ENCODE measurements at places on chromosomes 11 and 22.

DNA sequence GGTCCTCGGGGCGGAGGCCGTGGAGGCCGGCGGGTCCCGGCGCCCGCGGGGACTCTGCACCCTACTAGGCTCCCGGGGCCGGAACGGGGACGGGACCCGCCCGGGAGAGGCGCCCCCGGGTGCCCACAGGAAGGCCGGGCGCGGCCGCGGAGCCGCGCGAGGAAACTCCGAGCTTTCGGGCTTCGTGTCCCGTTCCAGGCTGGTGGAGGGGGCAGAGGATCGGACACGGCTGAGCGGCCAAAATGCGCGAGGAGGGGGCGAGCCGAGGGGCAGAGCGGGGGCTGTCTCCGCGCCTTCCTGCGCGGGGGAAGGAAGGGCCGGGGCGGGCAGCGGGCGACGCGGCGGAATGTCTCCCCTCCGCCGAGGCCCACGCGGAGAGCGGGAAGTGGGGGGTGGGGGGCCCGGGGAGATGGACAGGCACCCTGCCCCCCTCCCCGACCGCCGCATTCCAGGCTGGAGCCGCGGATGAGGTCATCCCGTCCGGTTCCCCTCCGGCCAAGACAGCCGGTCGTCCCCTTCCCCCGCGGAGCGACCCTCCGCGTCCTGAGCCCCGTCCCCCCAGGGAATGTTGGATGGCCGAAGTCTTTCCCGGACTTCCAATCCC lies 430 bp downstream of the CDC42EP1 start:
- no peak for DNase-seq

- DNase-seq = no peak
Measured at GRCh38 chr11:120894202-120894985, 129.5 kb upstream of the TBCEL start.

DNA sequence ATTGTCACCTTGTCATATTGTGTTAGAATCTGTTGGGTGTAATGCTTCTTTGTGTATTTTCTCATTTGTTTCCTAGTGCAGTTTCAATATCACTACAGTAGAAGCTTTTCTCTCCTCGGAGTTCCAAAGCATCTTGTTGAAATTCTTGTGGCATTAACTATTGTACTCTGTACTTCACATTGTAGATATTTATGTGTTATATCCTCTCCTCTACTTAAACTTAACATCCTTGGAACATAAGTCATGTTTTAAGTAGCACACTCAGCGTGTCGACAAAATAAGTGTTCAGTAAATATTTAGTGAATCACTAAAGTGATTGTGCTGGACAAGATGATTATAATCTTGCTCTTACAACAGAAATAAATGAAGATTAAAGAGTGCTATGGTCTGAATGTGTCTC lies 201.7 kb downstream of the ARHGAP42 start:
- DNase-seq = no peak

DNA sequence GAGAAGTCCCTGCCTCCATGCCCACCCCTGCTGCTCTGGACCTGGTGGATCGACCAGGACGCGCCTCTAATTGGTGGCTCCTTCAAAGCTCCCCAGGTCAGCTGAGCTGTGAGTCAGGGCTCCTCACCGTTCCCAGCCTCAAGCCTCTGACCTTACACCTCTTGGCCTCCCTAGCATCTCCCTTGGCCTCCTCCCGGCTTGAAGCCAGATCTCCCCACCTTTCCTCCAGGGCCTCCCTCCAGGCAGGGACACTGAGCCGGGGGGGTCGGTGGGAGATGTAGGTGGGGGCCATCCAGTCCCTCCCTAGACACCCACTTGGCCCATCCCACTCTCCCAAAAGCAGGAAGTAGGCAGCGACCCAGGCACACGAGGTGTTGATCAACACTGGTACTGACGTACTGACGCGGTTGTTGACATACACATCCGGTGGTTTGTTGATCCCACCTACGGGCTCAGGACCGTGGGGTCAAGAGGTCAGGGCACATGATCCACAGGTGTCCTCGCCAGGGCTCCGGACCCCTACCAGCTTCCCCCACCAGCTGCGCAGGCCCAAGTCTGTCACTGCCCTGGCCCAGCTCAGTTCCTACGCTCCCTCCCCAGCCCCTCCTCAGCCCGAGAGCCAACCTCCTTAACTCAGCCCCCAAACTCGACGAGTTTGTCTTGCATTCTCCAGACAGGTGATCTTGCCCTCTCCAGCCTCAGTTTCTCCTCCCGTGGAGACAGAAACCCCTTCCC lies 802 bp downstream of the ATG2A start:
- peak; percentile 39 for DNase-seq

DNA sequence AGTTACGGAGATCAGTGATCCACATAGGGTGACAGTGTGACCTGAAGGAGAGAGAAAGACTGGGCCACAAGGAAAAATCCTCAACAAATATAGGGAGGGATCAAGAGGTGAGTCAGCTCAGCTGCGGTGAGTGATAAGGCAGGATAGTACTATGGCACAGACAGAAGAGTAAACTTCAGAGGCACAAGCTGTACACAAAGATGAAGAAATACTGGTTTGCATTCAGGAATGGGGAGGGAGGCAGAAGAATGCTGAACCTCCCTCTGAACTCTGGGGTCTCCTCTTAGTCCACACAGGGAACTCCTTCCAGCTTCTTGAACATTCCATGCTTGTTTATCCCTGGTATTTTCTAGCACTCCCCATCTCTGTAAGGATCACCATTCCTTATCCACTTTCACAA lies 162.7 kb downstream of the BARX2 start:
- no peak for DNase-seq

DNA sequence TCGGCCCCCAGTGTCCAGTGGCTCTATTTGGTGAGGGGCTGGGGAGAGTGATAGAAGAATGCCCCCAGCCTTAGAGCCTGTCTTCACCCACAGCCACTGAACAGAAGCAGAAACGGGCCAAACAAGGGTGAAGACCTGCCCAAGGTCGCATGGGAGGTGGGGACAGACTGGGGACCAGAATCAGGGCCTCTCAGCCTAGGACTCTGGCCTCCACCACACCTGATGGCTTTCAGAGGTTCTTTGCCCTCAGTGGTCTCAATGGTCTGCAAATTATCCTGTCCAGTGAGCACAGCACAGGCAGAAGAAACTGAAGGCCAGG lies 4.5 kb upstream of the MYRF start:
- DNase-seq = no peak

GRCh38 chr11:7319501-7319900 lies 67.8 kb downstream of the SYT9 start:
- no peak for DNase-seq

GRCh38 chr22:18111759-18112330 lies 1.2 kb downstream of the TUBA8 start:
- no peak for DNase-seq

- DNase-seq = no peak
Measured at GRCh38 chr11:109521571-109522086, 99.6 kb downstream of the C11orf87 start.

- no peak for DNase-seq
Measured at GRCh38 chr11:76600124-76600655, 70.4 kb downstream of the LRRC32 start.

DNA sequence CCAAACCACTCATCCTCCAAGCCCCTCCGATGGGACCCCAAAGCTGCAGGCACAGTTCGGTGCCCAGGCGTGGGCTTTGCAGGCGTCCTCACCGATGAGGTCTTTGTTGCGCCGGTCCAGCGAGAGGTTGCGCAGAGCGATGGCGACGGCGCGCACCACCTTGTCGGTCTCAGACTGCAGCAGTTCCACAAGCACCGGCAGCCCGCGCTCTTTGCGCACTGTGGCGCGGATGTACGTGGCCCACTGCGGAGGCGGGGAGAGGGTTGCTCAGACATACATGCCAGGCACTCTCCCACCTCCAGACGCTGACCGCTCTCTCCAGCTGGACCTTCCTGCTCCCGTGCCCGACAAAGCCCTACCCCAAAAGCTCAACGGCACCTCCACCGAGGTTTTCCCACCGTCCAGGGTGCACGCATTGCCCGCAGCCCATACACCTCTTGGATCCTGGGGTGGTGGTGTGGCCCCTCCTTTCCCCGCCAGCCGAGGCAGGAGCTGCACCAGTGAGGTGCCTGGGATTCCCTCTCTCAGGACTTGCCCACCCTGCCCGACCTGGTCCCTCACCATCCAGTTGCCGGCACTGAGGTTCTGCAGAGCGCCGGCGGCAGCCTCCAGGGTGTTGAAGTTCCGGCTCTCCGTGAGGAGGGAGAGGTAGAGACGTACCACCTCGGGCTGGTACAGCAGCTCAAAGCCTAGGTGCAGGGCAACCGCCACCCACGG lies 32.1 kb upstream of the TXNRD2 start:
- DNase-seq = no peak

DNA sequence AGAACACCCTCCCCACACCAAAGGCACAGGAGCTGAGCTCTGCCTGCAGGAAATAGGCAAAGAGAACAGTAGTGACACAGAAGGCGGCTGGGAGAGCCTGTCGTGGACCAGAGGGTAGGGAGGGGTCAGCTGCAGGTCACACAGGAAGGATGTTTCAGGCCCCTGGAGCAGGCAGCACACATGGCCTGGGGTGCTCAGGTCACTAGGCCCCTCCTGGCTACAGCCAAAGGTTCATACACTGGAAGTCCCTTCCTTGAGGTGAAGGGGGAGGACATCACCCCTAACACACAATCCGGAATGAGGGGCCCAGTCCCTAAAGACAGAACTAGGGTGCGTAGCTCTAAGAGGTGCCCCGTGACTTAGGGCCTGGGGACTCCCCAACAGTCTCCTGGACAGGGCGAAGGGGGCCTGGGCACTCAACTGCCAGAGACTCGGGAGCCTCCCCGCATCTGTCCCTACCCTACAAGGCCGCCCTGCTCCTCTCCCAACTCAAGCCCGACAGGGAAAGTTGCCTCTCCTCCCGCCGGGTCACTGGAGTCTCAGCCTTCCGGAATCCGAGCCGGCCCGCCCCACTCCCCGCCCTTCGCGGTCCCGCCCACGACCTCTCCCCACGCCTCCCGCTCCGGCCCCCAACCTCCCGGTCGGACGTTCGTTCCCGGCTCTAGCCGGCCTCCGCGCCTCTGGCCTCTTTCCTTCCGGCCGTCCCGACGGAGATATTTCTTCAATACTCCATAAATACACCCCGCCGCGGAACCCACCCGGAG lies at the start of gene CYB5R2:
Gene CYB5R2, minus strand, starts transcription at position 541 of the 764 bp plus-strand sequence. CDS start 675 bp downstream, outside the sequence.
- no peak for DNase-seq

GRCh38 chr11:130124096-130124495 lies 35.5 kb upstream of the ST14 start:
- DNase-seq = peak; percentile 10

DNA sequence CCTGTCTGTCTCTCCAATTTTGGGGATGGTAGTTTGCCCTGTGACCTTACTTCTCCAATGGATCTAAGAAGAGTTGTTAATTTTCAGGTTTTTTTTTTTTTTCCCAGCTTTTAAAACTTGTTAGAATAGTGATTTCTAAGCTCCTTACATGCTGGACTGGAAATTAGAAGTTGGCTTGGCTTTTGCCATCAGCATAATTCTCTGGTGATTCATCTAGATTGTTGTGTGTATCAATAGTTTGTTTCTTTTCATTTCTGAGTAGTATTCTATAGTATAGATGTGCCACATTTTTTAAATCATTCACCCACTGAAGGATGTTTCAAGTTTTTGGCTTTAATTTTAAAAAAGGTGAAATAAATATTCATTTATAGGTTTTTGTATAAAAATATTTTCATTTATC lies 51.4 kb downstream of the ADAMTS15 start:
- DNase-seq = no peak

GRCh38 chr11:10728789-10729472 lies 22.1 kb upstream of the CTR9 start:
- DNase-seq = no peak

- DNase-seq = no peak
Measured at GRCh38 chr22:39470451-39471291, 13.9 kb downstream of the MGAT3 start.

DNA sequence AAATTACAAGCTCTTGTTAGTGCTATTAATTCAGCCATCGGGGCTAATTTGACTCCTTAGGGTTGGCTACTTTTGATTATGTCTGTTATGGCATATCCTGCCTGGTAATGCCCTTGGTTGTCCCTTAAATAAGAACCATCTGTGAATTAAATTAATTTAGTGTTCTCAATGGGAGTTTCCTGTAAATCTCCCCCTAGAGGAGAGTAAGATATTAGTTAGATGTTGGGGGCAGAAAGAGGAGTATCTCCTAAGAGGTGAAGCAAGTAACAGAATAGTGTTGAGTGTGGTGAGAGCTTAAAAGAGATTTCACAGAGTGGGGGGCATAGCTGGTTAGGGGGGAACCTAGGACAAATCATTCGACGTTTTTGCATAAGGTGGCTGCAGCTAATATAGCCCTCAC lies 1126.9 kb downstream of the JRKL start:
- no peak for DNase-seq

GRCh38 chr11:118000067-118000849 lies 14.1 kb downstream of the IL10RA start:
- DNase-seq = no peak

GRCh38 chr11:104630352-104630751 lies 267.9 kb downstream of the CASP12 start:
- DNase-seq = no peak

GRCh38 chr11:124869856-124870387 lies 4.7 kb downstream of the ROBO3 start:
- no peak for DNase-seq

- DNase-seq = no peak
Measured at GRCh38 chr11:134498326-134499139, 86.5 kb upstream of the B3GAT1 start.

DNA sequence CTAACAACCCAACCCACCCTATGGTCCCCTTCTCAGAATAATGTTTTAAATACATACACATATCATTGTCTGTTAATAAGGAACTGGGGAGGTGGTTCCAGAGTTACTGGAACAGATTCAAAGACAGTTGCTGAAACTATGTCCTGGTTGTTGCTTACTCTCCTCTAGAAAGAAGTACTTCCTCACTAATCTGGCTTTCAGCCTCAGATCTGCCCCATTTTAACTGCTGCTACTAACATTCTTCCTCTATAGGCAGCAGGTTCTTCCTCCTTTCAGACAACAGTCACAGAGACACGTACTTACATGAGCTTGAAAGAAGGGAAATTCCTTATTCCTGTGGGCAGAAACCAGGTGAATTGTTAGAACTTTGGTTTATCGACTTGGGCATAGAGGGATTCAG lies 8.1 kb upstream of the NEU3 start:
- no peak for DNase-seq

DNA sequence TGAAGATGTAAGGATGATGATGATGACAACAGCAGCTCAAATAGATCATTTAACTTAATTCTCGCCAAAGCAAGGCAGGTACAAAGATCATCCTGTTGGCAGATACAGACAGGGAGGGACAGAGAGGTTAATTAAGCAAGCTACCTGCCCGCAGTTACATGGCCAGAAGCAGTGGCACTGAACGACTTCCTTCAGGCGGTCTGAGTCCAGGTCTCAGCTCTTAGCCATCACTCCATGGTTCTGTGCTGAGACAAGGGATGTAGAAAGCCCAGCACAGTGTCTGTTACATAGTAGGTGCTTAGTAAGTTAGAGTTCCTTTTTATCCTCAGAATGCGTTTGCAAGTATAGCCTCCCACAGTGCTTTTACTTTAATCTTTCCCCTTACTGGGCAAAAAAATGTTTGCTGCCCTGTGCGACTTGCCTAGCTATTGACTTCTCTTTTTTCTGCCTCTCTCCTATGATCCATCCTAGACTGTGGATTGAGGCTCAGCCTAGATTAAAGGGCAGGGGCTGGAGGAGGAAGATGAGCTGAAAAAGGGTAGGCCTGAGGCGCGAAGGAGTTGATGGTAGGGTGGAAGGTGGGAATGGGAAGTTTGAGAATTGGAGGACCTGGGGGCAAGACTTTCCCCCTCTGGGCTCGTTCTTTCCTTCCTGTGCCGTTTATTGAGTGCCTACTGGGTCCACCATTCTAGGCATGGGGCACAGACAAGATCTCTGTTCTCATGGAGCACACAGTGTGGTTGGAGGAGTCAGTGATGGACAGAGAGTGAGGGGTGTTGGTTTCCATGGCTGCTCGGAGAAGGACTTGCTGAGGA lies 108.2 kb upstream of the OR4B1 start:
- no peak for DNase-seq

- no peak for DNase-seq
Measured at GRCh38 chr11:110968348-110969062, 256.3 kb upstream of the ARHGAP20 start.
